ENCODE measurements at places on chromosomes 1 and 21. TPM values are rescaled to one million over a fixed set of nuclear protein-coding genes. Genes with fewer than 3 reads are reported as not detected.

LRRC71 gene
- 0.12 TPM for total RNA-seq

AK2 gene
- 112 TPM for total RNA-seq

MPZ gene
- total RNA-seq, result 4.7 TPM

- DNase-seq, result no peak
These were observed 76.1 kb upstream of the SIPA1L2 start for GRCh38 chr1:232705815-232706575.

DNA sequence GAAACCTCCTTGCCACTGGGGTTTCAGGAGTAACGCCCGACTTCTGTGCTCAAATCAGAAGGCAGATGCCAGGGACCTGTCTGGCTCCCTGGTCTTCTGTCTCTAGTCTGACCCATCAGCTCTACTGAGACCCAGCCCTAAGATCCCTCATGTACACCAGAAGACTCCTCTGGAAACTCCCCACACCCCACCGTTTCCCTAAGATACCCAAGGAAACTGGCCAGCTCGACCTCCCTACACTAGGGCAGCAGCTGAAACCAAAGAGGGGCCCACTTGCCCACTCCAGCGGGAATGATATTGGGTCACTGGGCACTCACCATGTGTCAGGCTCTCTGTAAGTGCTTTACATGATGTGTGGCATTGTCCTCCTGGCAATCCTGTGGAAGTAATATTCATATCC lies 469 bp upstream of the S100A16 start:
- no peak for DNase-seq

GRCh38 chr1:20200966-20201365 lies 14.6 kb upstream of the PLA2G2C start:
- DNase-seq, result no peak

GRCh38 chr21:26080211-26080610 lies 90.4 kb downstream of the APP start:
- DNase-seq, result no peak

DNA sequence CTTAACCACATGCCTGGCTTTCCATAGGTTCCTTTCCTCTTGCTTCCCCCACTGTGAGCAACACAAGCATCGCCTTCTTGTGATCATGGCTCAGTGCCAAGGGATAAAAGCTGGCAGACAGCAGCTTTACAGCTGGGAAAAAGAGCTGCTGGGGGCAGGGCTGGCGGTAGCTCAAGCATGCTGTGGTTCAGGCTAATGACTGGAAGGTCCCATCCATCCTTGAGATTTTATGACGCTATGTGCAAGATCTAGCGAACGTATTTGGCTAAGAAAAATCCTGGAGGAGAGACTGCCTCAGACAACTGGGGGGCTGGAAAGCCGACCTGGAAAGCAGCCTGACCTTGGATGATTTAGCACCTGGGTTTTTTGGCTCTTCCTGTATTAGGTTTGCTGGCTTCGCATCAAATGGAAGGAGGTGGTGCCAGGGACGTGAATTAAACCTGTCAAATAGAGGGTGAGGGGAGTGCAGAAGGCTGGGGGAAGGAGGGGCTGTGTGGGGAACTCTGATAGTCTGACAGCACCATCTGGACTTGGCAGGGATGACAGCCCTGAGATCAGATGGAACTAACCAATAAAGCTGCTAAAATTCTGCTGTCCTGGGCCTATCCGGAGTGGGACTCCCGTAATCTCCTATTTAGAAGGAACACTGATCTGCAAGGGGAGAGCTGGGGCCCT lies 34.8 kb downstream of the ZMYND12 start:
- no peak for DNase-seq

GRCh38 chr1:239931341-239931740 lies 160.3 kb upstream of the FMN2 start:
- no peak for DNase-seq

GRCh38 chr1:145959957-145960467 lies 2.2 kb upstream of the LIX1L start:
- DNase-seq, result no peak

- DNase-seq, result no peak
These were observed 27.5 kb downstream of the NFIA start for GRCh38 chr1:61109910-61110309.

GRCh38 chr1:116708255-116708900 lies 40.8 kb upstream of the IGSF3 start:
- DNase-seq, result no peak

GRCh38 chr1:236492378-236492777 lies 31.4 kb upstream of the LGALS8 start:
- no peak for DNase-seq

GRCh38 chr1:70033936-70034335 lies 171.4 kb downstream of the LRRC40 start:
- no peak for DNase-seq
